Prostate gland (tissue), 2 donors: ENCODE measurements at places on chromosomes 5 and 9. TPM values are rescaled to one million over a fixed set of nuclear protein-coding genes. Genes with fewer than 3 reads are reported as not detected.

The CNTLN gene
- total RNA-seq, result 4.1 TPM

The LRRC19 gene
- not detected for total RNA-seq

The DCAF12 gene
- 100 TPM for total RNA-seq

The WDR31 gene
- total RNA-seq, result 6.4 TPM

The SPINK7 gene
- not detected for total RNA-seq

The SAPCD2 gene
- total RNA-seq, result 7.2 TPM

The TPM2 gene
- 1,042 TPM for total RNA-seq

The CCDC180 gene
- 22.8 TPM for total RNA-seq

The MYMK gene
- total RNA-seq, result not detected

The GMCL2 gene
- total RNA-seq, result not detected

The ANXA2R gene
- total RNA-seq, result 5.3 TPM

The SPATA31C1 gene
- not detected for total RNA-seq

The IRGM gene
- total RNA-seq, result 0.68 TPM

The TEX48 gene
- total RNA-seq, result not detected

The WNK2 gene
- 136 TPM for total RNA-seq

The ACSL6 gene
- total RNA-seq, result 0.23 TPM

The ALDH1B1 gene
- total RNA-seq, result 88.8 TPM

The ENTREP1 gene
- 32.8 TPM for total RNA-seq

The LMX1B gene
- 0.18 TPM for total RNA-seq

The KIF12 gene
- 21.5 TPM for total RNA-seq

The PSMB7 gene
- 158 TPM for total RNA-seq

The MSH3 gene
- total RNA-seq, result 12.6 TPM

The PCDHA7 gene
- 0.23 TPM for total RNA-seq

The ANKRD31 gene
- 3.7 TPM for total RNA-seq

The IFNA2 gene
- not detected for total RNA-seq

The SPINK4 gene
- not detected for total RNA-seq

The PDZD2 gene
- 10.3 TPM for total RNA-seq

The FBP1 gene
- 41.4 TPM for total RNA-seq

The LHX2 gene
- 0.23 TPM for total RNA-seq

The NME5 gene
- total RNA-seq, result 6.6 TPM

The PCDHGC4 gene
- total RNA-seq, result 3.8 TPM

The PHYKPL gene
- 135 TPM for total RNA-seq

The QRFP gene
- not detected for total RNA-seq

The SAXO1 gene
- total RNA-seq, result 0.36 TPM

The GFRA3 gene
- total RNA-seq, result 1.9 TPM

The ZFP2 gene
- 5.5 TPM for total RNA-seq

The GPX3 gene
- 195 TPM for total RNA-seq

The GADD45G gene
- 28.4 TPM for total RNA-seq

The SOHLH1 gene
- not detected for total RNA-seq

The THBS4 gene
- 3.9 TPM for total RNA-seq

The RNF183 gene
- 0.57 TPM for total RNA-seq

The C5orf52 gene
- total RNA-seq, result 5.9 TPM

The ALDH7A1 gene
- total RNA-seq, result 62.7 TPM
